ENCODE measurements at places on chromosomes 5 and 9.
A peak's percentile ranks its signal among the peaks of the same experiment; 100 is the strongest.

GRCh38 chr5:142726188-142726731 lies 40.4 kb upstream of the FGF1 start:
- peak; percentile 90 for DNase-seq

GRCh38 chr5:160081495-160081894 lies 37.8 kb downstream of the PWWP2A start:
- no peak for DNase-seq

DNA sequence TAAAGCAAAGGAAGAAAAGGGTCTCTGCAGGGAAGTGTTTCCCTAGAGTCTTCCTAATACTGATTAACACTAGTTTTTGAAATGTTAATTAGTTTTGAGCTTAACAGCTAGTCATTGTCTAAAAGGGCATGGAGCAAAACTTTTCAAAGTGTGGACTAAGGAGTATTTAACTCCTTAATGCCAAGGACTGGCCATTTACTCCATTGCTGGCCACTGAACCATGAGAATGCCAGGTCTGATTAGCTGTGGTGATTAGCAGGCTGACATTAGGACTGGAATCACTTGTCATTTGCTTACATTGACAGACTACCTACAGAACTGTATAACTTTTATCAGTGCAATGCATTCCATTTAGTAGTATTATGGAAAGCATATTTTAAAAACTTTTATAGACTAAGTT lies 987.0 kb downstream of the NR2F1-AS1 start:
- DNase-seq: no peak

- DNase-seq: no peak
Observed at GRCh38 chr5:24854850-24855249, 210.1 kb upstream of the CDH10 start.

DNA sequence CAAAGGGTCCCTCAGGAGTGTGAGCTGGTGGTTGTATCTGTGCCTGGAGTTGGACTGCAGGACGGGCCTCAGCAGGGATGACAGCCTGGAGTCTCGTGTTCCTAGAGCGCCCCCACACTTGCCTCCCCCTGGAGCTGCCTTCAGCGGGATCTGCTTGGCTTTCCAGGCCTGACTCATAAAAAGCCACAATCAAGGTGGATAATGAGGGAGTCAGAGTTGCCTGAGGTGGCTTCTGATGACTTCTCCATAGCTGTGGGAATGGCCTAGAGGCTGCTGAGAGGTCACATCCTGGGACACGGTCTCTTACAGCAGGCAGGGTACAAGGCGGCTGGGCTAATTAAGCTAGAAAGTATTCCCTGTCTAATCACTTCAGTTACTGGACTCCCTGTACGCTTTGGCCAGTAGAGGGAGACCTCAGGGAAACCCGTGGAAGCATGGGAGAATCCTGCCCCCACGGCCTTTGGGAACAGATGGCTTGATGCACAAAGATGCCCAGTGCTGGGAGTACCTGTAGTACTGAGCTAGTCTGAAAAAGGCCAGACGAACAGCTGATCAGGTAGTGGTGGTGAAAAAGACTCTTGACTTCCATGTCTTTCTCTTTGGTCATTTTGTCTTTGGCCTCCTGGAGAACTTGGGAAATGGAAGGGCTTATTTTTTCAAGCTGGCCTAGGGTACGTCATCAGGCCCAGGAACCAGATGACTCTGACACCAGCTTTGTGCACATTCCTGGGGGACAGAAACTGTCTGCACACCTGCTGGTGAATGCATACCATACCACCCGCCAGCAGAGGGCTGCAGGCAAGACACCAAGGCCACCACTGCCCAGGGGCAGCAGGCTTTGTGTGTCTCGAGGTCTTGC lies 16.1 kb upstream of the FRRS1L start:
- no peak for DNase-seq

DNA sequence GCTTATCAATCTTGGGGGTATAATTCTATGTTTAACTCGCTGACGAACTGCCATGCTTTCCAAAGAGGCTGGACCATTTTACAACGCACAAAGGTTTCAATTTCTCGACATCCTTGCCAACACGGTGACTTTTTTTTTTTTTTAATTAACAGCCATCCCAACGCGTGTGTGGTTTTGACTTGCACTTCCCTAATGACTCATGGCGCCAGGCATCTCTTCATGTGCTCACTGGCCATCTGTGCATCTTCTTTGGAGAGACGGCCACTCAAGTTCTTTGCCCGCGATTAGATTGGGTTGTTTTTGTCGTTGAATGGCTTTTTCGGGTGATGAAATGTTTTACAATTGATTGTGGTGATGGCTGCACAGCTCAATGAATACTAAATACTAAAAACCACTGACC lies 12.5 kb upstream of the CARD9 start:
- DNase-seq: no peak

- no peak for DNase-seq
Observed at GRCh38 chr5:179786861-179787260, 6.9 kb upstream of the LTC4S start.

- no peak for DNase-seq
Observed at GRCh38 chr9:129321286-129322021, 143.4 kb upstream of the IER5L start.

DNA sequence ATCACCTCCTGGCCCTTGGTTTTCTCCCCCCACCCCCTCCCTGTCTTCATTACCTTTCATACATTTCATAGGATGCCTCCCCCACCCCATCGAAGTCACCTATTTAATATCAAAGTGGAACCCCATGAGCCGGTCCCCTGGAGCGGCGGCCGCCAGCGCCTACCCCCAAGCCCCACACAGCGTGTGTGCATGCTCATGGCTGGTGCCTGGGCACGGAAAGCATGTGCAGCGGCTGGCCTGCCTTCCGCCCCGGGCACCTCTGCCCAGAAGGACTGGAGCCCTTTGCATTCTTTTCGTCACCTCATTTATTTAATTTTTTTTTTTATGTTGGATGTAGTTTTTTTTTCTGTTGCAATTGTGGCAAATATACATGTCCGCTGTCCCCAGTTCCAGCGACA lies 116.2 kb downstream of the WNK2 start:
- DNase-seq: no peak

DNA sequence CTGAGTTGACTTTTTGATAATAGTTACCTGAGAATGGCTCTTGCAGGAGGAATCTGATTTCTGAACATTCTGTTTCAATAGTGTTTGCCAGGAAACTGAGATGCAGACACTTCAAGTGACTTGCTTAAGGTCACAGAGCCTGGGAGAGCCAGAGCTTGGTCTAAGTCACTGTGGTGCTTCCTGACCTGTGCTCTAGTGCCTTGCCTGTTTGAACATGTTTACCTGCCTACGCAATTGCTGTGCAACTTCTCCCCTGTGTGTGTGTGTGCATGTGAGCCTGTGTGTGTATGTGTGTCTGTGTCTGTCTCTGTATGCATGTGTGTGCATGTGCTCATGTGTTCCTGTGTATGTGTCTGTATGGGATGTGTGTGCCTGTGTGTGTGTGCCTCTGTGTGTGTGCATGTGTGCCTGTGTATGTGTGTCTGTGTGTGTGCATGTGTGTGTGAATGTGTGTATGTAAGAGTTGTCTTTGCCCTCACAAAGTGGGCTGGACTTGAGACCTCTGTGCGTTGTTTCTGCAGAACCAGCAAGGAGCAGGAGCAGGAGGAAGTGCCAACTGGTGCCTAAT lies 185.8 kb downstream of the GADD45G start:
- peak; percentile 52 for DNase-seq

DNA sequence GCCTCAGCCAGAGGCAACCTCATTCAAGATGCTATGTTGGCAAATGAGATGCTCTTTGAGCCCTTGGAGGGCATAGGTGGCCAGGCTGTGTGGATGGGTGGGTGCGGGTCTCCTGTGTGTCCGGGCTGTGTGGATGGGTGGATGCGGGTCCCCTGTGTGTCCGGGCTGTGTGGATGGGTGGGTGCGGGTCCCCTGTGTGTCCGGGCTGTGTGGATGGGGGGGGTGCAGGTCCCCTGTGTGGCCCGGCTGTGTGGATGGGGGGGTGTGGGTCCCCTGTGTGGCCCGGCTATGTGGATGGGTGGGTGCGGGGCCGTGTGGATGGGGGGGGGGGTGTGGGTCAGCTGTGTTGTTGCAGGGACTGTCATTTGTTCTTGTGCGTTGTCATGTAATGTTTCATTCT lies 136.6 kb upstream of the COL5A1 start:
- DNase-seq: no peak

- DNase-seq: peak; percentile 37
Observed at GRCh38 chr9:76451234-76451633, 7.7 kb upstream of the GCNT1 start.

GRCh38 chr9:91256235-91256634 lies 105.5 kb downstream of the AUH start:
- DNase-seq: no peak

GRCh38 chr9:34570376-34570775 lies 19.1 kb downstream of the CNTFR start:
- DNase-seq: no peak

DNA sequence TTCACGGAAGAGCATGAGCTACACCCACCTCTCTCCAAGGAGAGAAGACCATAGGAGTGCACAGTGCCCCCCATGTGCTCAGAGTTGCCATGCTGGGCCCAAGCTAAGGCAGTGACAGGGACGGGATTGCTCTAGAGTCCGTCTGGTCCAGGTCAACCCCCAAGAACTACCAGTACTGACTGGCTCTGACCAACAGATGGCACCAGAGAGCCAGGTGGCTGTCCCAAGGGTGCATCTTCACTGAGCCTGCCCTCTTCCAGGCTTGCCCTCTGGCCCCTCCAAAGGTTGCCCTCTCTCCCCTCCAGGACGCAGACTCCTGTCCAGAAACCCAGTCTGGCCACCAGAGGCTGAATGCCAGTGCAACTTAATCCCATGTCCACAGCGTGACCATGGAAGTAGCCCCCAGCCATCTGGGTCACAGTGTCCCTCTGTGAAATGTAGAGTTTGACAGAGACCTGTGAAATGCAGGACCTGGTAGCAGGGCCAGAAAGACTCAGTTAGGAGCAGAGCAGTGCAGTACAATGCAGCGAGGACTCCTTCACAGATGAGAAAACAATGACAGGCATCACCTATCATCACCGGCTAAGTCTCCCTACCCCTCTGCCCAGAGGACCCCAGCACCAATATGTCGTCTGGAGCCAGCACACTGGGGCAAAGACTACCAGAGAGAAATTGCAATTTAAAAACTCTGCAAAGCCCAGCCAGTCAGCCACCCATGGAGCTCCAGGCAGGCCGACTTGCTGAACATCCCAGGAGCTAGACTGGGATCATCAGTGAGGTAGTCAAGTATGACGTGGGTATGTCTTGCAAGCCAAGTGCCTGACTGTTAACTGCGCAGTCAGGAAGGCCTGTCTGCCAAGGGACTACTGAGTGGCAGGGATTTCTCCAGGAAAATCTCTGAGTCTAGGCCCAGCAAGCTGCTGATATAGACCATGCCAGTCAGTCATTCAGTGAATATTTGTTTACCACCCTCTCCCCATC lies 7.7 kb upstream of the SKP1 start:
- no peak for DNase-seq

DNA sequence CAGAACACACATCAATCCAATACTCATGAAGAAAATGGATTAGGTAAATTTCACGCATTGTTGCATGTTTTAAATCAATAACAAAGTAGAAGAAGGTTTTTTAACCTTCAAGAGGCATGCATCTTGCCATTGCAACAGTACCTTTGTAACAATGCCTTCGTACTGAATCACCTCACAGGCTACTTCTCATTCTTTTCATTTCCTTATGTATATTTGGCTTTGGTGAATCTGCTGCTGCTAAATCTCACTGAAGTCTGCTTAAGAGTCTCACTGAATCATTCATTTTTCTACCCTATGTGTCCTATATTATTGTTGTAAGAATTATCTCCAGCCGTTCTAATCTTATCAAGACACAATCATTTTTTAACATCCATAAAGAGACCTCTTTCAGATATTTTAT lies 152.5 kb downstream of the CDH10 start:
- no peak for DNase-seq

DNA sequence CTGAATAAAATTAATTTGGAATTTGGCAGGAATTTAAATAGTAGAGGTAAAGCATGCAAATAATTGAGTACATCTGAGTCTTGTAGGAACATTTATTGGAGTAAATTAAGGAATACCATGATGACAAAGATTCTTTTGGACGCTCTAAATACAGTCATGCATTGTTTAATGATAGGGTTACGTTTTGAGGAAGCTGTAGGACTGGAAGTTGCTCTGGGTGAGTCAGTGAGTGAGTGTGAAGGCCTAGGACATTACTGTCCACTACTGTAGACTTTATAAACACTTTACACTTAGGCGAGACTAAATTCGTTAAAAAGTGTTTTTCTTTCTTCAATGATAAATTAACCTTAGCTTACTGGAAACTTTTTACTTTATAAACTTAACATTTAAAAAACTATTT lies 113.0 kb downstream of the FAM170A start:
- DNase-seq: peak; percentile 16

DNA sequence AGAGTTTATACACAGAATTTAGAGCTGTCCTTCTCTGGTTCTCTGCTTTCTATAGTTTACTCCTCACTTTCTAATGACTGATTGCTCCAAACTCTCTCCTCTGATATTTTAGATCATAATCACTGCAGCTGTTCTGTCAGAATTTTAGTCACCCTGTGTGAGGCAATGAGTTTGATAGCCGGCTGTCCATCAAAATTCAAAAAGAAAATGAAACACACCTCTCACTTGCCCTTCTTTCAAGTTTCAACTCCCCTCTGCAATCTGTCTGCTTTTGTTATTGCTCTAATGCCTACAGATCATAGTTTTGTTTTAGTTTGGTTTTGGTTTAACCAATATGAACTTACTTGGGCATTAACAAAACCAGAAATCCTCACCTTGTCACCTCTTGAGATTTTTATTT lies 23.3 kb upstream of the ABLIM3 start:
- no peak for DNase-seq

- no peak for DNase-seq
Observed at GRCh38 chr5:124725040-124725434, 21.4 kb downstream of the ZNF608 start.

DNA sequence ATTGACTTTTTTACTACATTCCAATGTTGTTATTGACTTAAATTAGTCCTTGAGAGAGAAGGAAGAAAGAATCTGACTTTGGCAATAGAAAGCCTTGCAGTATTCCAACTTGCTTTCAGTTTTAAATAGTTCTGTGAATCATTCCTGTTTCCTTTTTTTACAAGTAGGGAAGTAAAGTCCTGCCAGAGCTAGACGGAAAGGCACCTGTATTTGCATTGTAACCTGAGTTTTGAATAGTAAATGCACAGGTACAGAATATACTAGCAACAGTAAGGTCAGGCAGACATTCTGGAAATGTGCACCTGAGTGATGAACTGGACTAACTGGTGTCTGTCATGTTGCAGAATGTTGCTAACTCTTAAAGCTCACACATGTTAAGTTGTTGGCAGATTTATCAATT lies 100.9 kb downstream of the PRKACG start:
- no peak for DNase-seq

DNA sequence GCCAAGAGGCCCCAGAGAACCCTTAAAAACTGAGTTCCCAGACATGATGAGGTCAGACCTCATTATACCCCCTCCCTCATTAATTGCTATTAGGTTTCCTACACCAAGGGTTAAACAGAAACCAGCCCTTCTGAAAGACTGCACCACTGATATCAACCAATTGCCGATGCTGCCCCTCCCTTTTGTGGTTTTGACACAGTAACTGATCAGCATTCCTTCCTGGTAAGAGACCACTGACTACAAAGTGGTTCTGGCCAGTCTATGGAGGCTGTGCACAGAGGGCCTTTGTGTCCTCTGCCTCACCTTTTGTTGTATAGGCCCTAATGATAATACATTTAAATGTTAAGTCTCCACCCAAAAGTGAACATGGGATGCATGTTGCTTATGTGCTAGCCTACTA lies 201.5 kb downstream of the FRMD3 start:
- DNase-seq: no peak
